ENCODE measurements at places on chromosomes 12 and 14. TPM values are rescaled to one million over a fixed set of nuclear protein-coding genes. Genes with fewer than 3 reads are reported as not detected.

DNA sequence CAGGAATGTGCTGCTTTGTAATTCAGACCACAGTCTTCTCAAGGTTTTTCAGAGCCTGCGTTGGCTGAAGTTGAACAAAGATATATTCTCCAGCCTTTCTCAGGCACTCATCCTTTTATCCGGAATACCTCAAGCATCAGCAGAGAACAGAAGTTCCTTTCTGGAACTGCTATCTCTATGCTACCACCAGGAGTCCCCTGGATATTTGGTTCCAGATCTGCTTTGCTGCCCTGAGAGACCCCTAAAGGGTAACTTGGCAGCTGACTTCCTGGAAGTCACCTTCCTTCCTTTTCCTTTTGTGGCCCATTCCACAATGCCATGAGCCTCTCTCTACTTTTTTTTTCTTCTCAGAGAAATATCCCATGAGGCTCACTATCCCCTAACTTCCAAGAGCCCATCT is 188.2 kb downstream of the PLCZ1 start:
- no peak for DNase-seq

DNA sequence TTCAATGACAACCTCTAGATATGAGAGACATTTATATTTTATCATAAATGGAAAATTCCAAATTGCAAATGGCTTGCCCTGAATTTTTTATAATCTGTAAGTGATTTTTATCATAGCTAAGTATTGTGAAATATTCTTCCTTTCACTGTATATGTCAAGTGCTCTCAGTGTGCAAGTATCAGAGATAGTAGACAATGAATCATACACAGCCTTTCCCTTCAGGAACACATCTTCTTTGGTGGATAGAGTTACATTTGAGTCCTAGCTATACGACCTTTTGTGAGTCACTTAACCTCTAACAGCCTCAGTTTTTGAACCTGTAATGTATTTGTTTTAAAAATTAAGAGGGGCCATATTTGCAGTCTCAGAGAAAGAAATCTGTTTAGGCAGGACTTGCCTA is 350.7 kb upstream of the SEL1L start:
- DNase-seq = no peak

DNA sequence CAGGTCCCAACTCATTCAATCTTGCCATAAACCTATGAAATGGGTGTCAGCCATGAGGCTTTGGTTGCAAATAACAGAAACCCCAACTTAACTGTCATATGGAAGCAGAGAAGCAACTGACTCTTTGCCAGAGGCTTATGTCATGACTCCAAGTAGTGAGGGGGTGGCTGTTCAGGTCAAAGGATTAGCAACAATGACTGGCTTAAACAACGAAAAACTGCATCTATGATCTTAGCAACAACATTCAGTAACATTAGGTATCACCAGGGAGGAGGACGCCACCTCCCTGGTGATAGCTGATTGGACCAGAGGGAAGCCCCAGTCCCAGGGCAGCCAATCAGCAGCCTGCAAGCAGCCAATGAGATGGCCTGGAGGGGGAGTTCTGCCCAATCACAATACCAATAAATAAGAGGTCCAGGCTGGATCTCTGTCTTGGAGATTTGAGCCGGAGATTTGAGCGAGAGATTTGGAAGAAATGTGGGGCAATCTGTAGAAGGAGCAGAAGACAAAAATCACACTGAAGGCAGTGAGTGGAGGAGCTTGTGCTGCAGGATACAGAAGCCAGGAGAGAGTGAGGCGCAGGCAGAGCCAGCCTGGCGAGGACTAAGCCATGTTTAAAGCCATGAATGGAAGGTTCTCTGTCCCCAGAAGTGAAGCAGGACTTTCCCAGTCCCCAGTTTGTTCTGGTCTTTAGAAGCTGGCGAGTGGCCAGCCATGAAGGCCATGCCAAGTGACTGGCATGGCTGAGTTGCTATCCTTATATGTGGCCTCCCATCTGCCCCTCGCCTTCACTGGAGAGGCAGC is 93.3 kb downstream of the CALM1 start:
- DNase-seq = no peak

DNA sequence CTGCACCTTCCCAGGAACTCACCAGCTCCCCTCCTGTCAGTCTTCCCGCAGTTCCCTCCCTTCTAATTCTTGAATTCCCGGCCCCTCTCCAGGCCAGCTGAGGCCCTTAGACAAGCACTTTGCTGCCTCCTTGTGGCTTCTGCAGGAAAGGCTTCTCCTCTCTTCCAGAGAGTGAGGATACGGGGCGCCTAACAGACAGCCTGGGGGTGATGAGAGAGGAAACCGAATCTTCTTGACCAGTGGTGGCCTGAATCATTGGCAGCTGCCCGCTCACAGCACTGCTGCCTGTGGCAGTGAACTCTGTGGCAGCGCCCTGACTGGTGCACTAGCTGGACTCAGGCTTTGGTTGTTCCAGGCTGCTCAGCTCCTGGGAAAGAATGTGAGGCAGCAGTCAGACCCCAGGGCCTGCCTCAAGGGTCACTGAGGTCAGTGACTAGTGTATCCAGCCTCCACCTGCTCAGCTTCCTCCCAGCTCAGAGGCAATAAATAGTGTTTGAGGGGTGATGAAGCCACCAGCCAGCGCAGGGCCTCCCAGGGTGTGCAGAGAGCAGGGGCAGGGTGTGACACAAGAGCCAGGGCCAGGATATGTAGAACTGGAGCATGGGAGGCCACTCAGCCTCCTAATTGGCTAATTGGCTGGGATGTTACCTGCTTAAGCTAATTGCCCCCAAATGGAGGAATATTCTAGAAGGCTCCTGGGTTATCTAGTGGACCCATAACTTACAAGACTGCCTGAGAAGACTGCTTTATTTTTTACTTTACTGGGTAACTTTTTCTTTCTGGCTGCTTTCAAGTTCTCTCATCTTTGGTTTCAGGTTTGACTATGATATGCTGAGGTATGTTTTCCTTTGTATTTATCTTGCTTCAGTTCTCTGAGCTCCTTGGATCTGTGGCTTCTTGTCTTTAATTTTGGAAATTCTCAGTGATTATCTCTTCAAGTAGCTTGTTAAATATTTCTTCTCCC is 12.9 kb upstream of the MCRS1 start:
- DNase-seq = peak; percentile 87

TXNDC16 gene
- total RNA-seq = 3.4 TPM

TEAD4 gene
- 24.7 TPM for total RNA-seq

- DNase-seq = no peak
Measured at GRCh38 chr12:53751336-53752191, at the start of gene CISTR. CISTR (minus strand) TSS chr12:53751979.

ZDHHC22 gene
- not detected for total RNA-seq

DNA sequence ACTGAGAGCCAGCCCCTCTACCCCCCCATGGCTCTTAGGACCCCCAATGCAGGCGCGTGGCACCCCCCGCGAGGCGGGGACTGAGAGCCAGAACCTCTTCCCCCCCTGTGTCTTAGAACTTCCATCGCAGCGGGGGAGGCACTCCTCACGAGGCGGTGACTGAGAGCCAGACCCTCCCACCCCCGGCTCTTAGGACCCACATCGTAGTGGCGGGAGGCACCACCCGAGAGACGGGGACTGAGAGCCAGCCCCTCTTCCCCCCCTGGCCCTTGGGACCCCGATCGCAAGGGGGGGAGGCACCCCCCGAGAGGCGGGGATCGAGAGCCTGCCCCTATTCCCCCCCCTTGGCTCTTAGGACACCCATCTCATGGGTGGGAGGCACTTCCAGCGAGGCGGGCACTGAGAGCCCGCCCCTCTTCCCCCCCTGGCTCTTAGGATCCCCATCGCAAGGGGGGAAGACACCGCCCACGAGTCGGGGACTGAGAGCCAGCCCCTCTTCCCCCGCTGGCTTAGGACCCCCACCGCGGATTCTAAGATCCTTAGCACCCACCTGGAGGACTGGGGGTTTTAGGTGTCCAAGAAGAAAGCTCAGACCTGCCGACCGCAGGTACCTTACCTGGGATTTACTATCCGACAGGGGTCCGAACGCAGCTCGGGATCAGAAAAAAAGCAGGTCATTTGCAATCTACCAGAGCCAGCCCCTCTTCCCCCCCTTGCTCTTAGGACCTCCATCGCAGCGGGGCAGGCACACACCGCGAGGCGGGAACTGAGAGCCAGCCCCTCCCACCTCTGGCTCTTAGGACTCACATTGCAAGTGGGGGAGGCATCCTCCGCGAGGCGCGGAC is 44.9 kb downstream of the DDX11 start:
- DNase-seq = no peak

DNA sequence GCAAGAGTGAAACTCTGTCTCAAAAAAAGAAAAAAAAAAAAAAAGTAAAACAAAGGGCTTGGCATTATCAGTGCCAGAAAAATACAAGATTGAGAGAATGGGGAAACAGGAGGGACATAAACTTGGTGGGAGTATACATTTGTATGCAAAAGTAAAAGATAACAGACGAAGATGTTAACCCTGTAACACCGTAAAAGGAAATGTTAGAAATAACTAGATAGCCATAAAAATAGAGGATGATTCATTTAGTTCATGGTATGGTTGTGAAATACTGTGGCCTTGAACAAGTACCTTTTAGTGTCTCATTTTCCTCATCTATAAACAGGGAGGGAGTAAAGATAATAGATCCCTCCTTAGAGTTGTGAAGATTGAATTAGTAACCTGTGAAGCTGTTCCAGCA is 33.3 kb downstream of the ATP2A2 start:
- DNase-seq = peak; percentile 41

SYCP3 gene
- total RNA-seq = not detected

DNA sequence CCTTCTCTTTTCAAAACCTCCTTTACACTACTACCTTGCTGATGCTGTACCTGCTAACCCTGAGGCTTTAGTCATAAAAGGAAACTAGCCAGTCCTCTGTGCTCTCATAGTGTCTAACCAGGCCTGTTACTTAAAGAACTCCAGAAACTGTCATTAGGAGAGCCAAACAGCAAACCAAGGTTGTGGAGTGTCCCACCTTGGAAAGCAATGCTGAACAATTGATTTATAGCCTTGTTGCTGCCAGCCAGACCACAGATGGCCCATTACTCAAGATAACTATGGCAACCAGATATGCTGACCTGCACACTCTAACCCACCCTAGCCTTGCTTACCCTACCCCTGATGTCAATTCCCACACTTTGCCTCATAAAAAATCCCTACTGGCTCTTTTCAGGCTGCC is 26.5 kb upstream of the BCAT1 start:
- DNase-seq = no peak

DNA sequence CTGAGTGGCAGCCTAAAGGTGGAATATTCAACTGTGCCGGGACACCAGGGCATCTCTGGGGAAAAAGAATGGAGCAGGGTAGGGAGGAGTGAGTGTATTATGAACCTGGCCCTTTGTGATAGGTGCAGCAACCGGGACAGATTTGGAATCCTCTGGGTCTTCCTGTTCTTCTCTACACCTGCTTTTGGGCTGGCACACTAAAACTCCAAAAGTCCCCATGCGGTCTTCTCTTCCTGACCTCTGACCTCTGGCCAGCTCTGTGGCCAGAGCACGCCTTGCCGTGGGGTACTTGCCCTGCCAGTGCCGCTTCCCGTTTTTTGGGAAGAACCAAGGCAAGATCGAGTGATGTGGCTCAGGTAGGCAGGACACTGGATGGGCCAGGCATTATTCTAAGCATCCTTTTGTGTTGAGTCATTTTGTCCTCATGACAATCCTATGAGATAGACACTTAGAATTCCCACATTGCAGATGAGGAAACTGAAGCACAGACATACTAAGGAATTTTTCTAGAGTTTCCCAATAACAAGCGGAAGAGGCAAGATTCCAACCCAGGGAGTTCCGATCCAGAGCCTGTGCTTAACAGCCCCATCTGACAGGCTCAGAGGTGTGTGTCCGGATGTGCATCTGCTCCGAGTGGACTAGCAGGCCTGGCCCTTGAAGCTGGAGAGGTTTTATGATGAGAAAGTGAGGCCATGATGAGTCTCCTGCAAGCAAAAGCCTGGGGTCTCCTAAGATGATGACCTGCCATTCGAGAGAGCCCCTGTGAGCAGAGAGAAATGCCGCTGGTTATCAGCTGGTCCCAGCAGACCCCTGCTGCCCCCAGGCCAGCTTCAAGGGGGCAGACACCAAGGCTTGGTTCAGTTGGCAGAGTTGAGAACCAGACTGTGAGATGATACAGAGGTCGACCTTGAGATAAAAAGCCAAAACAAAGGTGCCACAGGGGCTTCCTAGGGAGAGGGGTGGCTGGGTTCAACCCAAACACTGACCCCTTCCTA is 67.9 kb upstream of the ESRRB start:
- DNase-seq = no peak
